ENCODE measurements at places on chromosomes 3 and 15.

DNA sequence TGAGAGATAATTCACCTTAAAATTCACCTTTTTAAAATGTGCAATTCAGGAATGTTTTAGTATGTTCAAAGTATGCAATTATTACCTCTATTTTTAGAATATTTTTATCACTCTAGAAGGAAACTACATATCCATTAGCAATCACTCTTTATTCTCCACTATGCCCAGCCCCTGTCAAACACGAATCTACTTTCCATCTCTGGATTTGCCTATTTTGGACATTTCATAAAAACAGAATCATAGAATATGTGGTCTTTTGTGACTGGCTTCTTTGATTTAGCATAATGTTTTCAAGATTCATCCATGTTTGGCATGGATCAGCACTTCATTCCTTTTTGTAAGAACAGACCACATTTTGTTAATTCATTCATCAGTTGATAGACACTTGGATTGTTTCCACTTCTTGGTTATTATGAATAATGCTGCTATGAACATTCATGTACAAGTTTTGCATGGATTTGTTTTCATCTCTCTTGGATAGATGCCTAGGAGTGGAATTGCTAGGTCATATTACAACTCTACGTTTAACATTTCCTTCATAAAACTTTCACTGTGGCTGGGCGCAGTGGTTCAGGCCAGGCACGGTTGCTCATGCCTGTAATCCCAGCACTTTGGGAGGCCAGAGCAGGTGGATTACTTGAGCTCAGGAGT, 12.7 kb downstream of the HMCES start:
- DNase-seq = no peak

DNA sequence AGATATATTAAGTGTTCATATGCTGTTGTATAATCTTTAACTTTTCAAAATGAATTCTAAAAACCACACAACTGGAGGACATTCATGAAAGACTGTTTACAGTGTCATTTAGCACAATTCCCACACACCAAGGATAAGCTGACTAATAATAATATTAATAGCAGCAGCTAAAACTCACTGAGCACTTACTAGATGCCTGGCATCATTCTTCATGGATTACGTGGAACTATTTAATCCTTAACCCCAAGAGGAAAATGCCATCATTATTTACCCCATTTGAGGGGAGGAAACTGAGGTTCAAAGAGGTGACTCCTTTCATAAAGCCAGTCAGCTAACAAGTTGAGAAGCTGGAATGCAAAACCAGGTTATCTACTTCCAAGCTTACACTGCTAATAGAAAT, 77.0 kb downstream of the TMEM108 start:
- DNase-seq = no peak

- DNase-seq = no peak
Measured at GRCh38 chr3:177830411-177830849, 633.1 kb upstream of the TBL1XR1 start.

- DNase-seq = no peak
Measured at GRCh38 chr3:5186089-5186857, 1.2 kb upstream of the EDEM1 start.

DNA sequence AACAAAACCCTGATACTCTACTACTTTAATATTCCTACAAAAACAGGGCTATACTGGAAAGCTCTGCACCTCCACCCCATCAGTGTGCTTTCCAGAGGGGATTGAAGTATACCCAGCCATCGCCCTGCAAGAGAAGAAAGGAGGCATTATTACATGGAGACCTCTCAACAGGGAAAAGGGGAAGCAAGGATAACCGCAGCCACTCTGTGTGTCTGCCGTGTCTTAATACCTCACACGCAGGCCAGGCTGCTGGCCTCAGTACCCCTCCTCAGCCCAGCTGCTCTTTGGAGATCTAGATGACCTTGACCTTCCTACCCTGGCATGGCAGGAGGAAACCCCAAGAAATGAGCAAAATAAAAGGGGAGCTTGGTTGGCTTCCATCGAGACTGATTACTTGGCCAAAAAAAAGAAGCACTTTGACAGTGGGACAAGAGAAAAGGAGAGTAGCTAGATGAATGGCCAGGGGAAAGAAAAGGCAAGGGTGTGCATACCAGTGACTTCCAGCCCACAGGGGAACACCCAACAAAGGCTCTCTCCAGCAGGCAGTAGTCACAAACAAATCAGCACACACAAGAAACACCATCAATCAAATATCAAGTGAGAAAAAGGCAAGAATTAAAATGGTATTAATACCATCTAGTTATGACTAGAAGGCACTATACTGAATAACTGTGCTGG, 129.4 kb downstream of the STT3B start:
- no peak for DNase-seq

- DNase-seq = no peak
Measured at GRCh38 chr15:64667736-64668161, 107.6 kb downstream of the RBPMS2 start.

- no peak for DNase-seq
Measured at GRCh38 chr3:185332026-185332735, 30.8 kb upstream of the MAP3K13 start.

DNA sequence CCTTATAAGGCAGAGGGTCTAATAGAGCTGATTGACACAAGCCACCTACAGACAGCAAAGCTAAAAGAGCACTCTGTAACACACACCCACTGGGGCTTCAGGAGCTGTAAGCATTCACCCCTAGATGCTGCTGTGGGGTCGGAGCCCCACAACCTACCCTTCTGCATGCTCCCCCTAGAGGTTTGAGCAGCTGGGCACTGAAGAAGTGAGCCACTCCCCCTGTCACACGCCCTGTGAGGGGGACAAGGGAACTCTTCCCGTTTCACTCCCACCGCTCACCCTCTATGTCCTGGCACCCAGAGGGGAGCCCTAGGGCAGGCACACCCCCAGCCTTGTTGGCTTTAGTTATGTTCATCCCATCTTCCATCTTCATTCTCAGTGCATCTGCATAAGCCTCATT, 9.4 kb upstream of the CSTA start:
- no peak for DNase-seq

DNA sequence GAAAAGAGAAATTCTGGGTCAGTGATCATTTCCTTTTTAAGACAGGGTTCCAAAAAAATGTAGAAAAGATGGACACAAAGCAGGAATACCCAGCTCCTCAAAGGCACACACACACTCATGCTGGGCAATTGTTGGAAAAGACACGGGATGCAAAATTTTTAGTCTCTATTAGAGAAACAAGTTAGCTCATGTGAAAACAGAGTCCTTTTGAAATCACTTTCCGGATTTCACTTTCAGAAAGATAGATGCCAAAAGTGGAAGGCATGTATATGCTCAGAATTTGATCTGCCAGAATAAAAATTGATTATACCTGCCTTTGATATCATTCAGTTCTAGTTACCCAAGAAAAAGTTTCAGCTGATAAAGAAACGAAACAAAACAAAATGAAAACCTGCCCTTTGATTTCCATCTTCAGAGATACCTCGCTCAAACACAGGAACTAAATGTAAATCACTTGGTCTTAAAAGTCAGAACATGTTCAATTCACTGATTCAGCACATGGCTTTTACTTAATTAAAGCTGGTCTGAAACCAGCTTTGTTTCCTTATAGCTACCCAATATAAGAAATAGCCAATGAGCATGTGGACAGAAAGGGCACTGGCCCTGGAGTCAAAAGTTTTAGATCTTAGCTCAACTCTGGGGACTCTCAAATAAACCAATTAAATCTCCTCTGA, 52.8 kb downstream of the PLD1 start:
- DNase-seq = no peak

- no peak for DNase-seq
Measured at GRCh38 chr3:156975721-156976120, 149.6 kb downstream of the LEKR1 start.

DNA sequence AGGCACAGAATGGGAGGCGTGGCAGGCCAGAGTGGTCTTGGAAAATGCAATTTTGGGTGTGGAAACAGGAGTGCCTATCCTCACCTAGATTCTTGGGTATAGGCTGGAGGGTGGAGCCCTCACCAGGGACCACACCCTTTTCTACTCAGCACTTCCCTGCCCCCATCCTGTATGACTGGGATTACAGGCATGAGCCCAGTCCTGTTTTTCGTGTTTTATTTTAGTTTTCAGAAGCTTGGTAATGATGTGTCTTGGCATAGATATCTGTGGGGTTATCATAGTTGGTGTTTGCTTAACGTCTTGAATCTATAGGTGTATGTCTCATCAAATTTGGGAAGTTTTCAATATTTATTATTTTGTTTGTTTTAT, 248.7 kb upstream of the CBLB start:
- DNase-seq = no peak

DNA sequence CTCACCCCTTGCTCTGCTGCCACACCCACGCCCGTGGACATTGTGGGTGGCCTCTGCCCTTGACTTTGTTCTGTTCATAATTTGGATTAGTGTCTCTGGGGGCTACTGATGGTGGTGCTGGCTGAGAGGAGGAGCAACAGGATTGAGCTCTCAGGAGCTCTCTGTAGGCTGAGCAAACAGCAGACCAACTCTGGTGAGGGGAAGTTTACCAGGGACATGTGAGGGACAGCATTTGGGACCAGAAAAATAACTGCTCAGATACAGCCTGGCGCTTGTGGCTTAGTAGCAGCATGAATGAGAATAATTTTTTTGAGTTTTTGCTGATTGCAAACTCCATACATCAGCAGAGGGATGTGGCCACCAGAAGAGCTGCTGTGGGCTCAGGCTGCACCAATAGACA, 14.8 kb downstream of the PPCDC start:
- no peak for DNase-seq

DNA sequence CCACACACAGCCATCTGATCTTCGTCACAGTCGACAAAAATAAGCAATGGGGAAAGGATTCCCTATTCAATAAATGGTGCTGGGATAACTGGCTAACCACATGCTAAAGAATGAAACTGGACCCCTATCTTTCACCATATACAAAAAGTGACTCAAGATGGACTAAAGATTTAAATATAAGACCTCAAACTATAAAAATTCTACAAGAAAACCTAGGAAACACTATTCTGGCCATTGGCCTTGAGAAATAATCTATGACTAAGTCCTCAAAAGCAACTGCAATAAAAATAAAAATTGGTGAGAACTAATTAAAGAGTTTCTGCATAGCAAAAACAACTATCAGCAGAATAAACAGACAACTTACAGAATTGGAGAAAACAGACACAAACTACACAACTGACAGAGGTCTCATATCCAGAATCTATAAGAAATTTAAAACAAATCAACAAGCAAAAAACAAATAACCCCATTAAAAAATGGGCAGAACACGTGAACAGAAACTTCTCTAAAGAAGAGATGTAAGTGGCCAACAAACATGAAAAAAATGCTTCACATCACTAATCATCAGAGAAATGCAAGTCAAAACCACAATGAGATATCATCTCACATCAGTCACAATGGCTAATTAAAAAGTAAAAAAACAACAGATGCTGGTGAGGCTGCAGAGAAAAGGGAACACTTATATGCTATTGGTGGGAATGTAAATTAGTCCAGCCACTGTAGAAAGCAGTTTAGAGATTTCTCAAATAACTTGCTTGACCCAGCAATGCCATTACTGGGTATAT, 104.0 kb downstream of the NR1I2 start:
- DNase-seq = no peak

DNA sequence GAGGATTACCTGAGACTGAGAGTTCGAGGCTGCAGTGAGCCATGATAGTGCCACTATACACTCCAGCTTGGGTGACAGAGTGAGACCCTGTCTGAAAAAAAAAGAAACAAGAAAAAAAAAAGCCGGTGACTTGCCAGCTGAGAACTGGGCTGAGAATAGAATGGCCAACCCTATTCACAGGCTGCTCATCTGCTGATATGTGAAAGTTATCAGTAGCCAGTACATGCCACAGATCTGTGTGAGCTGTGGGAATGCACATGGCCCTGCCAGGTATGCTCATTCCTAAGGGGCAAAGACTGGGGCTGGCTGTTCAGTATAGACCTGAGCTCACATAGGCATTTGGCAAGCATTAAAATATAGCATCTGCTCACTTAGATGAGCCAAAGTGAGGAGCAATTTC, 30.9 kb downstream of the IL20RB start:
- no peak for DNase-seq

- no peak for DNase-seq
Measured at GRCh38 chr3:179811321-179812095, 158.7 kb downstream of the USP13 start.

DNA sequence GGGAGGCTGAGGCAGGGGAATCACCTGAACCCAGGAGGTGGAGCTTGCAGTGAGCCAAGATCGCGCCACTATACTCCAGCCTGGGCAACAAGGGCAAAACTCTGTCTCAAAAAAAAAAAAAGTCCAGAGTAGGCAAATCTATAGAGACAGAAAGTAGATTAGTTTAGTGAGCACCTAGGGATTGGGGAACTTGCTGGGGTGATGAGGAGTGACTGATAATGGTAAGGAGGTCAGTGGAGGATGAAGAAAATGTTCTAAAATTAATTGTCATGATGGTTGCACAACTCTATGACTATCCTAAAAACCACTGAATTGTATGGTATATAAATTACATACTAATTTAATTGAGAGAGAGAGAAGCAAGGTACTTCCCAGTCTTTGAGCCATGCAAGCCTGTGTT, 27.8 kb upstream of the LYZL4 start:
- DNase-seq = no peak

DNA sequence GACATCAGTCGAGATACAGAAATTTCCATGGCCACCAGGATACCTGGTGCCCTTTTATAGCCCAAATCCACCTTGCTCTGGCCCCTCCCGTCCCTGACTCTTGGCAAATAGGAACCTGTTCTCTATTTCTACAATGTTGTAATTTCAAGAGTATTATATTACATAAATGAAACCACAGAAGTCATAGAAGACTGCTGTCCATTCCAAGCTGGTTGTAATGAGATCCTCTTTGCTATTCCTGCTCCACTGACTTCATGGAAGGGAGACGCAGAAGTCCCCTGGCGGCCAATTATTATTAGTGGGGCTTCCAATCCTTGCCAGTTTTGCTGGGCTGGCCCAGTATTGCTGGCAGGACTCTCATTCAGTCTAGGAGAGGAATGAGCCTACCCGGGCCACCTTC, 26.6 kb downstream of the DCP1A start:
- no peak for DNase-seq

DNA sequence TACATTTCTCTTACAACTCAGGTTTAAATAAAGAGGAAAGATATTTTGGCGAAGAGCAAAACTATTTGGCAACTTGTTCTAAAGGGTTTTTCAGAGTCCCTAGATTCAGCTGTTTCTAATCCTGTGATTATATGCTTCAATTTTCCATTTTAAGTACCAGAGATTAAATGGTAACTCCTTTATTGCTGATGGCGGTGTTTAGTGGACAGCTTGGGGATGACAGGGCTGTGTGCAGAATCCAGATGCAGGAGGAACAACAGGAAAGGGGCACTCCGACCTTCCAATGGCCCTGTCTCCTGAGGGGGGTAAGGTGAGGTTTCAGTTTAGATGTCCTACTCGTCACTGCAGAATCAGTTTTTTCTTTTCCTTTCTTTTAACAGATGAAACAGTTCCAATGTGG, 405.0 kb downstream of the PDCD6IP start:
- no peak for DNase-seq

Measured in nucleus accumbens (tissue), 56 donors.